ENCODE measurements at places on chromosomes 12 and 14.
A peak's percentile ranks its signal among the peaks of the same experiment; 100 is the strongest.

DNA sequence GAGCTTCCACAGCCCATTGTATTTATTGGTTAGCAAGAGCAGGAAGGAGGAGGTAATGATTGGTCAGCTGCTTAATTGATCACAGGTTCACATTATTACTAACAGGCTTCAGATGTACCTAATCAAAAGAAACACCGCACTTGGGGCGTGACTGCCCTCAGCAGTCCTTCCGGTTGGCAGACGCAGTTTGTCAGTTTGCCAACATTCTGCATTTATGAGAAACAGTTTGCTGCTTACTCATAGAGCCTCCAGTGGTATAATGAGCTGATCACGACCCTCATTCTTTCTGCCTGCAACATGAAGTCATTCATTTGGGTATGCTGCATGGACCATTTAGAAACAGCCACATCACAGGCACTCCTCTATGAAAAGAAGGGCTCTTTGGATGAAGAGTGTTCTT is 42.5 kb upstream of the PPM1H start:
- DNase-seq = peak; percentile 47

GRCh38 chr12:18951218-18951617 is 178.3 kb upstream of the PLEKHA5 start:
- no peak for DNase-seq

- no peak for DNase-seq
Observed at GRCh38 chr12:9649532-9649940, 20.0 kb upstream of the CLEC2D start.

DNA sequence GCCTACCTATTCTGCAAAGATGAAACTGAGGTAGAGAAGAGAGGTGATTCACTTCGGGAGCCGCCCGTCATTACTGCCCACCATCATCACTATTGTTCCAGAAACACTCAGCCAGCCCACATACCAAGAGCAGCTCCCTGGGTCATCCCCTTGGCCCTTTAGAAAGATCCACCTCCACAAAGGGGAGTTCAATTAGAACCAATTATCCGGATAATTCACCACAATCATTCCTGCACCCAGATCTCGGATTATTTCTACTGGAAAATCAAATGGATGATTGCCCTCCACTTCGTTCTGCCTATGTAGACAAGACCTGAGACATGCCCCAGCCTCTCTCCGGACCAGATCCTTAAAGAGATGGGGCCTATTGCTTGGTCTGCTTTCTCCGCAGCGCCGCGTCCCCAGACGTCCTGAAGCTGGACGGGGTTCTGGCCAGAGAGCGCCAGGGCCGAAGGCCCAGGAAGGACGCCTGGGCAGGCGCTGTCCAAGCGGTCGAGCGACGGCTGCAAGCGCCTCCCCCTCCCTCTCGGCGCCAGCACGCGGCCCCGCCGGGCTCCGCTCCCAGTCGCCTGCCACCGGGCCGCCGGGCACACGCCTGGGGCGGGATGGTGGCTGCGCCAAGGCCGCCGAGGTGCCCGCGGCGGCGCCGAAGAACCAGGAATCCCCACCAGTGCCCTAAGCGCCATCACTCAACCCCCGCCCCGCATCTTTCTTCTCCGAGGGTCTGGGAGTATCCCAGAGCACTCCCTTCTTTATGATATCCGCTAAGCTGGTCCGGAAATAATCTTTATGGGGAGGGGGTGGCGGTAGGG is 1.3 kb upstream of the ASCL1 start:
- no peak for DNase-seq

GRCh38 chr12:29751676-29752075 is 32.1 kb downstream of the TMTC1 start:
- no peak for DNase-seq

- peak; percentile 80 for DNase-seq
Observed at GRCh38 chr12:75364919-75365318, 26.0 kb upstream of the GLIPR1L2 start.

DNA sequence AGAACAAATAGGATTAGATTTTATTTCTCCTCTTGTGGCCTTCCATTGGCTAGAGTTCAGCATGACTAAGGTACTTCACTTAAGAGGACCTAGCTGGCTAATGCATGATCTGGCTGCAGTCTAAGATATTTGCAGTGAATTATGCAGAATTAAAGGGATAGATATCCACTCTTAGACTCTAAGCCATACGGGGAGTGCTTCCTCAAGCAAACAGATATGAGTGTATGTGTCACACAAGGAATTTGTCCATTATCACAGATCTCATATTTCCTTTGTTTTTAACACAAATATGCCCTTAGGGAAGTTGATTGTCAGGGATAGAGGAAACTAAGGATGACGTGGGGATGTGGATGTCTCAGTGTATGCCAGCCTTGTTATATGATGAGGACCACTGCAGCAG is 88.1 kb upstream of the DHRS4 start:
- no peak for DNase-seq
